ENCODE measurements at places on chromosomes 6 and 20.
A peak's percentile ranks its signal among the peaks of the same experiment; 100 is the strongest.

GRCh38 chr6:131828080-131828479 is 20.3 kb downstream of the ENPP1 start:
- DNase-seq: no peak

- peak; percentile 78 for DNase-seq
Measured at GRCh38 chr6:151323791-151324487, 67.4 kb downstream of the ZBTB2 start.

DNA sequence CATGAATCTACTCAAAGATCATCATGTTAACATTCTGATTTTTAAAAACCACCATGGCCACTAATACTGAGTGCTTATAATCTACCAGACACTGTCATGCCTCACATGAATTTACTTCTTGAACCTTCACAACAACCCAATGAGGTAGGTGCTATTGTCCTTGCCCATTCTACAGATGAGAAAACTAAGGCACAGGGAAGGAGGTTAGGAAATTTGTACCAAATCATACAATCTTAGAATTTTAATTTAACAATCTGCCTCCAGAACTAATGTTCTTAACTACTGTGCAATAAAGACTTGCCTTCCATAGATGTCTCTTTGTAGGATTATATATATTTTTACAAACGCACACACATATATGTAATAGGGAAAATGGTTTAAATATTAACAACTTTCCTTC is 269.5 kb downstream of the ALDH8A1 start:
- DNase-seq: no peak

GRCh38 chr6:2307799-2308198 is 62.4 kb upstream of the GMDS start:
- DNase-seq: no peak

- no peak for DNase-seq
Measured at GRCh38 chr6:50792771-50793170, 25.9 kb upstream of the TFAP2B start.

DNA sequence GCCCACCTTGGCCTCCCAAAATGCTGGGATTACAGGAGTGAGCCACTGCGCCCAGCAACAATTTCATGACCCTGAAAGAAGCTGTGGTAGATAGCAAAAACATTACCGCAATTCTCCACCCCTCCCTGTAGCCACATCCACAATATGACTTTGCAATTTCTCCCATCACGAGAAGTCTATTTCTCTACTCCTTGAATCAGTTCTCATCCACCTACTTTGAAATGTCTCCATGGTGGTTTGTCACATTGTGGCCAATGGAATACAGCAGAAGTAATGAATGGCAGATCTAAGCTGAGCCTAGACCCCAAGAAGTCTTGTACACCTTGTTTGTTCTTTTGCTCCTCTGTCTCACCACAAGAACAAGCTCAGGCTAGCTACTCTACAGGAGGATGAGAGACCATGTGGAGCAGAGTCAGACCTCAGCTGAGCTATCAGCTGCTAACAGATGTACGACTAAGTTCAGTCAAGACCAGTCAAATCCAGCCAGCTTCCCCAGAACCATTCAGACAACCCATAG is 6.3 kb downstream of the OXT start:
- no peak for DNase-seq

GRCh38 chr6:109164331-109164730 is 69.0 kb downstream of the CEP57L1 start:
- DNase-seq: no peak

- no peak for DNase-seq
Measured at GRCh38 chr6:132789396-132789776, 9.1 kb downstream of the SLC18B1 start.

GRCh38 chr20:3172126-3172932 is 1.0 kb downstream of the LZTS3 start:
- DNase-seq: no peak

DNA sequence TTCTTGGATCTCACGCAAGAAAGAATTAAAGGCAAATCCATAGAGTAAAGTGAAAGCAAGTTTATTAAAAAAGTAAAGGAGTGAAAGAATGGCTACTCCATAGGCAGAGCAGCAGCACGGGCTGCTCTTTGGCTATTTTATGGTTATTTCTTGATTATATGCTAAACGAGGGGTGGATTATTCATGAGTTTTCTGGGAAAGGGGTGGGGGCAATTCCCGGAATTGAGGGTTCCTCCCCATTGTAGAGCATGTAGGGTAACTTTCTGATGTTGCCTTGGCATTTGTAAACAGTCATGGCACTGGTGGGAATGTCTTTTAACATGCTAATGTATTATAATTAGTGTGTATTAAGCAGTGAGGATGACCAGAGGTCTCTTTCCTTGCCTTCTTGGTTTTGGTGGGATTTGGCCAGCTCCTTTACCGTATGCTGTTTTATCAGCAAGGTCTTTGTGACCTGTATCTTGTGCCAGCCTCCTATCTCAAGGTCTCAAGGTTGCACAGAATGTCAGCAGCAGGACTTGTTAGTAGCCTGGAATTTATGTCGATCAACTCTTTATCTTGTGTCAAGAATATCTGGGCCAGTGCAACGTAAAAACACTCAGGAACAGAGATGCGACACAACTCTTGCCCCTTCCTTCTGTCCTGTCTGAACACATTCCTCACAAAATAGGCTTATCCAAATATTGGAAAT is 931.4 kb downstream of the QKI start:
- no peak for DNase-seq

GRCh38 chr6:169641461-169642085 is 60.3 kb downstream of the WDR27 start:
- DNase-seq: no peak

DNA sequence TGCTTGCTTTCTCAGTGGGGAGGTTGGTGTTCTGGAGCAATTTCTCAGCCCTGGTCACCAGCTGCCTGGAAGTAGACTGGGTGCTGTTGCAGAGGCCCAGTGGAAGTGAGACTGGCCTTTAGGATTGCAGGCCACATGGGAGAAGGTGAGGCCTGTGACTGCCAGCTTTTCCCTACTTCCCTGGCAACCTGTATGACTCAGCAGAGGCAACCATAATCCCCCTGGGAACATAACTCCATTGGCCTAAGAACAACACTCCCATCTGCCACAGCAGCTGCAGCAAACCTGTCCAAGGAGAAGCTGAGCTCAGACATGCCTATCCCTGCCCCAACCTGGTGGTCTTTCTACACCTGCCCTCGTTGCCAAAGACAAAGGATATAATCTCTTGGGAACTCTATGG is 473.5 kb upstream of the SPTLC3 start:
- no peak for DNase-seq

DNA sequence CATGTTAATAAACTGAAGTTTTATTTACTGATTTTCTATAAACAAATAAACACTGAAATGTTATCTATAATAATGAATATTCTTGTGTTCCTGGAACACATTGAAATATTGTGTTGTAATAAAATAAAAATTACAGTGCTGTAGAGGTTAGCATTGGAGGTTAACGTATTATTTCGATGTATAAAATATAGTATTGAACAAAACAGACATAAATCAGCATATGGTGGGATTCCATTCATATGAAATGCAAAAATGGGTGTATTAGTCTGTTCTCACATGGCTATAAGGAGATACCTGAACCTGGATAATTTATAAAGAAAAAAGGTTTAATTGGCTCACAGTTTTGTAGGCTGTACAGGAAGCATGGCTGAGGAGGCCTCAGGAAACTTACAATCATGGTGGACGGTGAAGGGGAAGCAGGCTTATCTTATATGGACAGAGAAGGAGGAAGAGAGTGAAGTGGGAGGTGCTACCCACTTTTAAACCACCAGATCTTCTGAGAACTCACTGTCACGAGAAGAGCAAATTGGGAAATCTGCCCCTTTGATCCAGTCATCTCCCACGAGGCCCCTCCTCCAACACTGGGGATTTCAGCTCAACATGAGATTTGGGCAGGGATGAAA is 24.6 kb upstream of the BMP6 start:
- DNase-seq: no peak

DNA sequence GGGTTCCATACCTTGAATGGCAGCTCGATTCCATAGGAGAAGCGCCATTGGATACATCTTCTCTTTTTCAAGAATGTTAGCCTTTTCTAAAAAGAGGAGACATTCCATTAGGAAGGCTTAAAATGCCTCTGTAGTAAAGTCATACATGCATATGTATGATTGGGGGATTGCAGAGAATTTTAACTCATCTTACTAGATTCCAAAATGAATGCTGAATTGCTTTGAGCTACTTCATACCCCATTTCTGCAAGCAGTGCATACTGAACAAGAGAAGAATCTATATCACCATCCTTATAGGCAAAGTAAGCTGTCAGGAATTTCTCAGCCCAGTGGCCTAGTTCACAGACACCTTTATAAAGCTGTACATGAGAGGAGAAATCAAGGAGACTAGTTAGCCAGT is 80.3 kb downstream of the NDUFAF5 start:
- no peak for DNase-seq

- no peak for DNase-seq
Measured at GRCh38 chr6:17869010-17869752, 118.3 kb downstream of the KIF13A start.

Measured in NCI-H1417 (cell line).